DMS79 (cell line): ENCODE measurements at places on chromosomes 2 and 18.

DNA sequence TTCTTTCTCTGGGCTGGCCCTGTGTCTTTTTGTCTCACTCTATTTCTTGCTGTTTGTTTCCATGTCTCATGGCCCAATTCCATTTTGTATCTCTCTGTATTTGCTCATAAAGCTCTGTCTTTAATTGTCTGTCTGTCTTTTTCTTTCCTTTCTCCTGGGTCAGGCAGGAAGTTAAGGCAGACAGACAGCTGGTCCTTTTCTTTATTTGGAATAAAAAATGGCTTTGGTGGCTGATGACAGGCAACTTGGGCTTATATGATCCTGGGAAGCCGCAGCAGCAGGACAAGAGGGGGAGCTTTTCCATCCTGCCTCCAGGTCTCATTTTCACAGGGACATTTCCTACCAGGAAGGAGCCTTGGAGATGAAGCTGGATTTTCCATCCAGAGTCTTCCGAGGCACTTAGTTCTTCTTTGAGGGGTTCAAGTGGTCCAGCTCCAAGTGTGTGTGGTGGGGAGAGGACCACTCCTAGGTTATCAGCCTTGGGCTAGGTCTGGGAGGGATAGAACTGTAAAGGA lies 138.7 kb downstream of the TDRD15 start:
- DNase-seq, result no peak

GRCh38 chr18:67590571-67591141 lies 74.1 kb upstream of the DSEL start:
- DNase-seq, result no peak

- DNase-seq, result no peak
Observed at GRCh38 chr18:28178720-28179119, 1.8 kb upstream of the CDH2 start.

DNA sequence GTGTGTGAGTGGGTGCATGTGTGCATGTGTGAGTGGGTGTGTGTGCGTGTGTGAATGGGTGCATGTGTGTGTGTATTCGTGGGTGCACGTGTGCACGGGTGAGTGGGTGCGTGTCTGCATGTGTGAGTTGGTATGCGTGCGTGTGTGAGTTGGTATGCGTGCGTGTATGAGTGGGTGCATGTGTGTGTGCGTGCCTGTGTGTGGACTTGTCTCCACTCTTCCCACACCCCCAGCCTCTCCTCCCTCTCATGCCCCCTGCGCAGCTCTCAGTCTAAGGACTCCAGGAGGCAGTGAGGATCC lies 5.1 kb upstream of the OTOF start:
- no peak for DNase-seq

GRCh38 chr18:22221350-22221749 lies 52.0 kb downstream of the GATA6 start:
- no peak for DNase-seq

- no peak for DNase-seq
Observed at GRCh38 chr2:26487192-26487591, 9.3 kb upstream of the OTOF start.

DNA sequence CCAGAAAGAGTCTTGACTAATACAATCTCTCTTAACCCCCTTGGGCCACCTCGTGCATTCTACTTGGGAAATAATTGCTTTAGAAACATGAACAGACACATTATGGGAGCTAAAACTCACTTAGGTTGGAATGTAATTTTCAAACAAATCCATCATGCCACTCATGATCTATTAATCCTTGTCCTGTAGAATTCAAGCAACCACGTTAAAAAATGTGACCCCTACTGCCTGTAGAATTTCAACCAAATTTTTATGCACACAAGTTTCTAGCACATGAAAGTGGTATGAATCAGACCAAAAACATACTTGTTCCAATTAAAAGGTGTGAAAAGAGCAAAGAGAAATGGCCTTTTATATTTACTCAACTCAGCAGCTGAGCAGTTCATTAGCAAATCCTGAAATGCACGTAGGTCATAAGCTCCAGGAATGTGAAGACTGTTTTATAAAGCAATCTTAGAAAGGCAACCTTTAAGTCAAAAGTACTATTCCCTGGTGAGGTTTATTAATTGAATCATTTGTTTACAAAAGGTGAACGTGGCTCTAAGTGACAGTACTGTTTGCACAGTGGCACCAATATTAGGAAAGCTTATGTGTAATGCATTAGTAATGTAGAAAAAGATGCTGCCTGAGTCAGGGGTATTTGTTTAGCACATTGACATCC lies 459.4 kb upstream of the UBE2E3 start:
- peak; percentile 4 for DNase-seq

- DNase-seq, result peak; percentile 80
Observed at GRCh38 chr2:221124532-221125240, 447.4 kb downstream of the EPHA4 start.

GRCh38 chr2:101803128-101803527 lies 105.6 kb downstream of the MAP4K4 start:
- no peak for DNase-seq

DNA sequence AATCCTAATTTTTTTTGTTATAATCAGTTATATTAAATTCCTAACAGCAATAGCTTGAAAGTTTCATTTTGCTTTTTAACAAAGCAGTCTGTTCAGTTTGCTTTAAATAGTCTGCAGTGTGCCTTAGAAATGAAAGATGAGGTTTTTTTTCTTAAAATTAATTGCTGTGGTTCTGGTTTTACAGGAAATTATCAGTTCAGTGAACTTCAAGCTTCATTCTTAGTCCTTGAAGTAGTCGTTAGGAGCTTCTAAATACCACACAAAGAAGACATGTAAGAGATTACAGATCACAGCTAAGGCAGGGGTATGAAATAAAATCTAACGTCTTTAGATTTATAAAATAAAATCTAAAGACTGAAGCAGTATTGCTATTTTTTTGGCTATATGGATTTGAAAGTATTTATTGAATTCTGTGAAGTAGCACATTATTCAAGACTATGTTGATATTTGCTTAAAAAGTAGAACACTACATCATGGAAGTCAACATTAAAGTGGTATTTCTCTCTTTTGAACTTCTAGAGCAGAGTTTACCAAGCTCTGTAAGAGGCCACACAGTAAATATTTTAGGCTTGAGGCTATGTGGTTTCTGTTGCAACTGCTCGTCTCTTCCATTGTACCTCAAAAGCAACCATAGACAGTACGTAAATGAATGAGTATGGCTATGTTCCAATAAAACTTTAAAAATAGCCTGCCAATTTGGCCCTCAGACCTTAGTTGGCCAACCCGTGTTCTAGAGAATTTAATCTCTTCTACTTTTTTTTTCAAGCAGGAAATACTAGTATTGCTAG lies 81.5 kb upstream of the STON1 start:
- peak; percentile 63 for DNase-seq

DNA sequence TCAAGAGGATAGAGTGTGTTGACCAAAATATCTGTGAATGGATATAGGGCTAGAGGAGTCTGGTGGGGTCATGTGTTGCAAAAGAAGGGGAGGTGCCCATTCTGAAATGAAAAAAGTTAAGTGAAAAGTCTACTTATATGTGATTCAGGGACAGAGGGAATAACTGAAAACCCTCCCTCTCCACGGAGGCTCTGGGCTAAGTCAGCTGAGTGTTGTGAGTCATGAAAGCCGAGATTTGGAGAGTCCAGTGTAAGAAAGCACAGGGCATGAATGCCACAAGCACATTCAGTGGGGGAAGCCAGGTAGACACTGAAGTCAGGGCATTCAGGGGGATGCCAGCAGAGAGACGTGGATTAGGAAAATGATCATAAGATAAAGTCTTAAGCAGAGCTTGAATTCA lies 871.9 kb downstream of the TSN start:
- DNase-seq, result no peak
